ENCODE measurements at places on chromosomes 1 and 21.

DNA sequence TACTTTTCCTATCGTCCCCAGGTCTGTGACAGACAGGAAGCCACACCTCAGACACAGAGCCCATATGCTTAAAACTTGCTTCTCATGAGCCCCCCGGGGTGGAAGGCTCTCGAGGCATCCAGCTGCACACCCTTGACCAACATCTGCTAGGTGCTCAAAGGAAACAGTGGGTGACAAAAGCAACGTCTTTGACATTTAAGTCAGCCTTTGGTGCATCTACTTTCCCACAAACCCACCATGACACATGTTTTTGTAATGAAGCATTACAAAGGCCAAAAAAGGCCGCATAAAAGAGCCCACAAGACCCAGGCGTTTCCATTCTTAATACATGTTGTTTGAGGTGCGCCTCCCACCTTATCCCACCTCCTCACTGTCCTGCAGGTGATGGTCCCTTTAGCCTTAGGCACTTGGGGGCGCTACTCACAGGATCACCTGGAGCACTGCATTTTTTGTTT, 11.8 kb upstream of the FASLG start:
- H3K27ac ChIP-seq, result no peak overlapping the region
- H3K27me3 ChIP-seq, result no peaks in the 10 kb centered on the region
- H3K4me3 ChIP-seq, result no peak overlapping the region
- DNase-seq, result no peak

- DNase-seq, result no peak
- H3K27ac ChIP-seq, result no peak overlapping the region
- H3K4me1 ChIP-seq, result no peaks in the 10 kb centered on the region
Observed at GRCh38 chr1:5140136-5140535, 485.7 kb downstream of the AJAP1 start.

DNA sequence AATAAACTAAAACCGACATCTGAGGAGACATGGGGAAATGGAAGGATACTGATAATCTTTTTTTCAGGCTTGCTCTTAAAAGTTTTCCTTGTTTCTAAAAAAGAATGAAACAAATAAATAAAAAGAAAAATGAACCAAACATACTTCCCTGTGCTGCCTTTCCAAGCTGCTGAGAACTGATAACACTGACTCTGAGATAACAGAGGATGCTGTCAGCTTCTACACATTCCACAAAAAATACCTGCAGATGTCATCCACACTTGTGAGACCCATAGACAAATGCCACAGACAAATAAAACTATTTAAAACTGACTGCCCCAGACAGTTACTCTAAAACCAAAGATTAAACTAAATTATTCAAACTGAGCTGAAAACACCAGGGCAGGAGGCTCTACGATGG, 12.0 kb upstream of the OR6K3 start:
- no peak for DNase-seq
- no peaks in the 10 kb centered on the region for H3K36me3 ChIP-seq

DNA sequence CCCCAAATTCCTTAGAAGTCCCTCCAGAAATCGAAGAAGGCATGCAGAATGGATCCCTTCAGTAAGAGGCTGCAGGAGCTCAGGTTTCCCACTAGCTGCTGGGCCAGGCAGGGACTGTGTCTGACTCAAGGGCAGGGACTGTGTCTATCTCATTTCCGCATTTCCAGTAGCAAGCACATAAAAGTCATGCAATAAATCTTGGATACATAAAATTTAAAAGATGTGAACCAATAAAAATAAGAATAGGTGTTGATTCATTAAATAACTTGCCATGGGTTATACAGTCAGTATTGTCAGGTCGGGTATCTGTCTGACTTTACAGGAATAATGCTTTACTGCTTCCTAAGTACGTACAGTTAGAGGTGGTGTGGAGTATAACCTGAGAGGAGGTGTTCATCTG, 15.2 kb downstream of the PM20D1 start:
- H3K4me3 ChIP-seq, result no peak overlapping the region
- H3K36me3 ChIP-seq, result no peaks in the 10 kb centered on the region
- DNase-seq, result no peak
- no peak overlapping the region for H3K27ac ChIP-seq
- peaks cover 3% of the 10 kb centered on the region for H3K27me3 ChIP-seq

DNA sequence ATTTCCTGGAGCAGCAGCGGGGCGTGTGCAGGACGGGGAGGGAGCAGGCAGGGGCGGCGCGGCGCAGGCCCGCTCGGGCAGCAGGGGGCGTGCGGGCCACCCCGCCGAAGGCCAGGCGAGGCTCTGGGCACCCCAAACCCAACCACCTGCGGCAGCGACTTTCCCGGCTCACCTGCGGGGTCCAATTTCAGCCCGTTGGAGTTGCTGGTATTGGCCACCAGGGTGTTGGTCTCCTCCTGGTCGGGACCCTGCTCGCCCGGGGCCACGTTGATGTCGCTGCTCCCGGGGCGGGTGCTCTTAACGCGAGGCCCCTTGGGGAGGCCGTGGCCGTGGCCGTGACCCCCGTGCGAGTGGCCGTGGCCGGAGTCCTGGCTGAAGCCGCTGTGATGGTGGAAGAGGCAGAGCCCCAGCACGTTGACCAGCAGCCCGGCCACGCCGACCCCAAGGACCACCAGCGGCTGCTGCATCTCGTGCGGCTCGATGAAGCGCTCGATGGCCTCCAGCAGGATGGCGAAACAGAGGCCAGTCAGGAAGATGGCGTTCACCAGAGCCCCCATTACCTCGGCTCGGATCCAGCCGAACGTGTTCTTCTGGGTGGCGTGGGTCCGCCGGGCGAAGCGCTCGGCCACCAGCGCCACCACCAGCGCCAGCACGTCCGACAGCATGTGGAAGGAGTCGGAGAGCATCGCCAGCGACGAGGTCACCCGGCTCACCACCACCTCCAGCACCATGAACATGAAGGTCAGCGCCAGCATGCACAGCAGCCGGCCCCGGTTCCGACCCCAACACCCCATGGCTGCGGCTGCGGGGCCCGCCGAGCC, 932 bp downstream of the SLC30A1 start:
- H3K36me3 ChIP-seq, result peaks cover 29% of the 10 kb centered on the region
- H3K4me1 ChIP-seq, result peaks cover 50% of the 10 kb centered on the region
- peak; percentile 93 for DNase-seq
- H3K4me3 ChIP-seq, result peak overlapping the region; percentile 97
- no peaks in the 10 kb centered on the region for H3K27me3 ChIP-seq

DNA sequence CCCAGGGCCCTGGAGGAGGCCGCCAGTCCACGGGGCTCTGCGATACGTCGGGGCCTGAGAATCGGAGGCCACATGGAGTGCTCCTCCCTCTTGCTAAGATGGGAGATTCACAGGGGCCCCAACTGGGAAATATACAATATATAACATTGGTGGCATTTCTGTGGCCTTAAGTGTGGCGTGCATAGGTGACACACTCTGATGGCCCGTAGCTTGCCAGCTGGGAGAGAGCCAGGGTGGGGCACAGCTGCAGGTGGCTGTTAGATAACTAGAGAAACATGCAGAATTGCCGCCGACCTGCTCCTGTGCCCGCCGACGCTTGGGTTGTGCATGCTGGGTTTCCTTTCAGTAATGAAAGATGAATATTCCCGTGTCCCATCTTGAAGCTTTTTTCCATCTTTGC, 30.1 kb downstream of the UMODL1 start:
- peaks cover 15% of the 10 kb centered on the region for H3K4me1 ChIP-seq
- no peaks in the 10 kb centered on the region for H3K36me3 ChIP-seq
- no peak overlapping the region for H3K4me3 ChIP-seq
- H3K27ac ChIP-seq, result no peak overlapping the region
- H3K27me3 ChIP-seq, result peaks cover 3% of the 10 kb centered on the region

- no peak overlapping the region for H3K4me3 ChIP-seq
- no peak for DNase-seq
- H3K4me1 ChIP-seq, result no peaks in the 10 kb centered on the region
- no peak overlapping the region for H3K27ac ChIP-seq
Observed at GRCh38 chr1:36755303-36756230, 272.9 kb upstream of the CSF3R start.

GRCh38 chr1:73593364-73593763, 604.6 kb downstream of the LRRIQ3 start:
- DNase-seq, result no peak
- no peaks in the 10 kb centered on the region for H3K36me3 ChIP-seq
- H3K27me3 ChIP-seq, result no peaks in the 10 kb centered on the region
- no peak overlapping the region for H3K27ac ChIP-seq

DNA sequence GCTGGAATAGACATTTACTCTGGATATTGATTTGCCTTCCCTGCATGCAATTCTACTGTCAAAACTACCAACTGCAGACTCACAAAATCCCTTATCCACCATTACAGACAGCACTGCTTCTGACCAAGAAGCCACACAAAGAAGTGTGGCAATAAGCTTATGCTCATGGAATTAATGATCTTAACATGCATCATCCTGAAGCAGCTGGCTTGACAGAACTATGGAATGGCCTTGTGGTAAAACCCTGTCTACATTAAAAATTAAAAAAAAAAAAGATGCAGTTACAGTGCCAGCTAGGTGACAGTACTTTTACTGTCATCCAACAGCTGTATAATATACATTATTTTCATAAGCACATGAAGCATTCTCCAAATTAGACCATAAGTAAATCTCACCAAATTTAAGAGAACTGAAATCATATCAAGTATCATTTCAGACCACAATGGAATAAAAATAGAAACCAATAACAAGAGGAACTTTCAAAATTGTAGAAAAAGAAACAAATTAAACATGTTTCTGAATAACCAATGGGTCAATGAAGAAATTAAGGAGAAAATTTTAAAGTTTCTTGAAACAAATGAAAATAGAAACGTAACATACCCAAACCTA, 70.7 kb downstream of the SCMH1 start:
- no peaks in the 10 kb centered on the region for H3K27me3 ChIP-seq
- H3K27ac ChIP-seq, result no peak overlapping the region
- H3K4me1 ChIP-seq, result no peaks in the 10 kb centered on the region

DNA sequence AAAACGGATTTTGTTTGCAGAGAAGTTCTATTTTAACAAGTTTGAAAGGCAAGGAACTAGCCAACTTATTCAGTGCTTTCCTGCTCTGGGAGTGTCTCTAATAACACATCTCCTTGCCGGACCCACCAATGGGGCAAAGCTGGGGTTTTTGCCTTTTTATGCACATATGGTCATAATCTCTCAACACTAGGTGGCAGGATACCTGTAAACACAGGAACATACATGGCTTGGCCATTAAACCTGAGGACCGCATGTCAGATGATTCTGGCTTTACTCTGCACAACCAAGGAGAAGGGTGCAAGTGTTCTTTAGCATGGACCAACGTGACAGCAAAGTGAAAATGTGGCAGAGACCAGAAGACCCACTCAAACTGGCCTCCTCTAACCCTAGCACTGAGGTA, 4.9 kb downstream of the TMEM9 start:
- peaks cover 8% of the 10 kb centered on the region for H3K4me1 ChIP-seq
- no peak overlapping the region for H3K27ac ChIP-seq
- H3K27me3 ChIP-seq, result no peaks in the 10 kb centered on the region

DNA sequence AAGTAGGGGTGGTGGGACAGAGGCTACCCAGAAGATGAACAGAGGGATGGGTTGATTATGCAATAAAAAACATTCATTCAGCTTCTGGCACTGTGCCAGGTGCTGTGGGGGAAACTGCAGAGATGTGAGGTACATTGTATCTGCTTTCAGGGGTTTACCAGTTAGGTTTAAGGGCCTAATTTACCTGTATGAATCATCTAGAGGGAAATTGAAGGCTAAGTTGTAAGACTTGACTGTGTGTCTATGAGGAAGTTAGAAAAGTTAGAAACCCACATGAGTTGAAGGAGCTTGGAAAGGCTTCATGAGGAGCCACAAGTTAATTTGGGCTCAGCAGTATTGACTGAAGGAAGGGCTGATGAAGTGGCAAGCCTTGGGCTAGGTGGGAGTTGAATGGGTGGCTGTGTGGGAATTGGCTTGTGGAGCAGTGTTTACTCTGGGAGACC, 36.7 kb upstream of the APOBEC4 start:
- H3K4me3 ChIP-seq, result no peak overlapping the region
- no peaks in the 10 kb centered on the region for H3K4me1 ChIP-seq
- DNase-seq, result no peak
- no peak overlapping the region for H3K27ac ChIP-seq

- peaks cover 29% of the 10 kb centered on the region for H3K4me1 ChIP-seq
- peaks cover 2% of the 10 kb centered on the region for H3K36me3 ChIP-seq
- H3K27me3 ChIP-seq, result no peaks in the 10 kb centered on the region
- DNase-seq, result no peak
- no peak overlapping the region for H3K4me3 ChIP-seq
- peak overlapping the region; percentile 69 for H3K27ac ChIP-seq
Observed at GRCh38 chr1:177926201-177926600, 43.7 kb downstream of the SEC16B start.
